Cardiac muscle cell (in vitro differentiated cells and primary cell): ENCODE measurements at places on chromosomes 16 and 17. TPM values are rescaled to one million over a fixed set of nuclear protein-coding genes. Genes with fewer than 3 reads are reported as not detected.

DNA sequence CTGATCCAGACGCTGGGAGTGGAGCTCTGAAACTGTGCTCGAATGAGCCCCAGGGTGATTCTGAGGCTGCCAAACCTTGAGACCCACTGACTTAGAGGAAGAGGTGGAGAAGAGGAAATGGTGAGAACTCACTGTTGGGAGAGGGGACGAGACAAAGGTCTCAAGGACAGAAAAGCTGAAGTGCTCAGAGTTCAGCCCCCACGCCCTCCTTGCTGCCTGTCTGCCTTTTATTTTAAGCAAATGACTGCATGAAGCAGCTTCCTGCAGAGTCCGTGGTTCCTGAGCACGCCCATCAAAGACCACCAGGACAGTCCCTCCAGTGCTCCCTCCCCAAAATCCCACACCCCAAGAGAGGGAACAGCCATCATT is 20.4 kb downstream of the COTL1 start:
- no peak for DNase-seq

The KRTAP1-1 gene
- not detected in 2 replicates for total RNA-seq

The TBC1D3C gene
- total RNA-seq, result 4.0 TPM in 1 of 2 replicates, not detected in the other

DNA sequence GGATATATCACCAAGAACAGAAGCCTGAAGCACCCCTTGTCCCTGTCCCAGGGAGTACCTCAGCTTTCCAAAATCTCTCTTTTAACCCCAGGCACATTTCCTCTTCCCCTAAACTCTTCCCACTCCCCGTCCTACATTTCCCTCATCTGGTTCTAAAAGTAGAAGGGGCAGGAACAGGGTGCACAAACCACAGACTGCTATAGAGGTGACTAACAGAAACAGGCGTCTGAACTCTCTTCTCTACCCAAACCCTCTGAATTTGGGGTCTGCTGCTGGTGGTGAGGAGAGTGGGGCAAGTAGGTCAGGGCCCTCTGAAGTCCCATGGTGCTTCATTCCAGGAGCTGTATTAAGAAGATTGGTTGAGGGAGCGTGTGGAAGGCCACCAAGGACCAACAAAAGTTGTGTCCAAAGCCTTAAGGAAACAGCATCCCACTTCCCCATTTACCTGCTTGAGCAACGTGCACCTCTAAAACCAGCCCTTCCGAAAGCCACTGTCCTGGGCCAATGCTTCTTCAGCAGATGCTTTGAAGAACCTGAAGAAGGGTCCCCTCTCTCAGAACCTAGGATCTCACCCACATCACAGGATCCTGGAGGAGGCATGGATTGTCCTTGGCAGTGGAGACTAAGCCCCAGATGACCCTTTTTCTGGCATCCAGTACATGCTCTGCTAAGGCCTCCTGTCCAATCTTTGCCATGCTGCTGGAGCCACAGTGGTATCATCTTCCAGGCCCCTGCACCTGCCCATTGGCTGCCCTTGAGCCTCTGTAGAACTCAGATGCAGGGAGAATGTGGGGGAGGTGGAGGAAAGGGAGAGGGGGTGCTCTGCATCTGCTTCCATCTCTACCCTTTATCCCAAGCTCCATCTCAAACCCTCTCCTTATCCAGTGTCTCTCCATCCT is 5.7 kb upstream of the NR1D1 start:
- no peak for DNase-seq

DNA sequence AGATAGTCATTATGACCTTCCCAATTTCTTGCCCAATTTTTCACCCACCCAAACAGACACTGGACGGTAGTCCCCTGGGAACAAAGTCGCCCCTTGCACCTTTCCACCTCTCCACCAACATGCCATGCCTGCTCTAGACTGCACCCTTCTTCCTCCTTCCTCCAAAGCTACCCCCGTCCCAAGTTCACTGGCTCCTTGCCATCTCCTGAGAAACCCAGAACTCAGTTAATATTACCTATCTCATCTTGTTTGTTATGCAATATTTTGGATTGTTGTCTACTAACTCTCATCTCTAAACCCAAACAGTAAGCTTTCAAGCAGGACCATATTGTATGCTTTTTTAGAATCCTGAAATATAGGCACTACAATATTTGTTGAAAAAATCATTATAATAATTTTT is 63.3 kb downstream of the USP31 start:
- no peak for DNase-seq

The KIAA0753 gene
- total RNA-seq, result 11.3 and 13.5 TPM in 2 replicates

DNA sequence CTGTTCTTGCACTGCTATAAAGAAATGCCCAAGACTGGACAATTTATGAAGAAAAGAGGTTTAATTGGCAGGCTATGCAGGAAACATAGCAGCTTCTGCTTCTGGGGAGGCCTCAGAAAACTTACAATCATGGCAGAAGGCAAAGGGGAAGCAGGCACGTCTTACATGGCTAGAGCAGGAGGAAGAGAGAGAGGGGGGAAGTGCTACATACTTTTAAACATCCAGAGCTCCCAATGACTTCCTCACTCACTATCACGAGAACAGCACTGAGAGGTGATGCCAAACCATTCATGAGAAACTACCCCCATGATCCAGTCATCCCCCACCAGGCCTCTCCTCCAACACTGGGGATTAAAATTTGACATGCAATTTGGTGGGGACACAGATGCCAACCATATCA is 13.3 kb downstream of the WFIKKN2 start:
- DNase-seq, result no peak

DNA sequence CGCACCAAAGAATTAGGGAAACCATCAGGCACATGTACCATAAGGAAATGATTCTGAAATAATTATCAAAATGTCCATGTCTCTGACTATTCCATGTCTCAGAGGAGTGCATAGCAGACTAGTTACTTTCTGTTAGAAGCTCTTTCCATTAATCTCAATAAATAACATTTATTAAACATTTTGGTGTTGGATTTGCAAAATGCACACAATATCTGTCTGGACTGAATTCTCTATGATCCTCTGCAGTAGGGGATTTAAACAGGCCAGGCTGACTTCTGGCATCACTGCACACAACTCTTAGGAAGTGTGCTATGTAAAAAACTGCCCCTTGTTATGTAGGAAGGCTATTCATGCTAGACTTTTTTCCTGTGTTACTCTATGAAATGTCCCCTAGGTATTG is 283.3 kb upstream of the CDH5 start:
- DNase-seq, result no peak

GRCh38 chr17:80652756-80653330 is 108.2 kb downstream of the RPTOR start:
- DNase-seq, result no peak

GRCh38 chr17:55743103-55743679 is 7.7 kb upstream of the PCTP start:
- no peak for DNase-seq

DNA sequence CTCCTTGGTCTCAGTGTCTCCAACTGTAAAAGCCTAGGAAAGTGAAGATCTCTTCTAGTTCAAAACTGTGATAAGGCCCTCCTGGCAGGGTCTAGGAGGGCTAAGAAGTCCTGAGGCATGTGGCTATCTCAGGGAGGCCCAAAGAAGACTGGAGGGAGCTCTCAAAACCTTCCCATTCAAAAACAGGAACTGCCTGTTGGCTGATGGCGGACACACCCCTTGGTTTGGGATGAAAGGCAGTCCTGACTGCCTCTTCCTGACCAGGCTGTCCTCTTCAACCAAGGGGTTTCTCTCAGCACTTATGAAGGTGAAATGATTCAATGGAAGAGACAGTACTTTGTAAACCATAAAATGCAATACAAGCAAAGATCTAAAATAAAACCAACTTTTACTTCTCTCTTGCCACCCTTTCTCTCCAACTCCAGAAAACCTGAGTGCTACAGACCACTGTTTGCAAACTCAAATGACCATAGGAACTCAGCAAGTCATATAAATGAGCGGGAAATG is 4.7 kb downstream of the ZNF764 start:
- DNase-seq, result no peak

The MT1G gene
- 3.7 TPM in 1 of 2 replicates, not detected in the other for total RNA-seq

GRCh38 chr17:50059759-50060273 is 3.9 kb downstream of the ITGA3 start:
- DNase-seq, result no peak

The SLC47A2 gene
- total RNA-seq, result 0.14 and 0.27 TPM in 2 replicates

The CHST5 gene
- total RNA-seq, result 0.35 and 0.66 TPM in 2 replicates

GRCh38 chr17:49521471-49522356 is 26.6 kb downstream of the NGFR start:
- DNase-seq, result no peak

DNA sequence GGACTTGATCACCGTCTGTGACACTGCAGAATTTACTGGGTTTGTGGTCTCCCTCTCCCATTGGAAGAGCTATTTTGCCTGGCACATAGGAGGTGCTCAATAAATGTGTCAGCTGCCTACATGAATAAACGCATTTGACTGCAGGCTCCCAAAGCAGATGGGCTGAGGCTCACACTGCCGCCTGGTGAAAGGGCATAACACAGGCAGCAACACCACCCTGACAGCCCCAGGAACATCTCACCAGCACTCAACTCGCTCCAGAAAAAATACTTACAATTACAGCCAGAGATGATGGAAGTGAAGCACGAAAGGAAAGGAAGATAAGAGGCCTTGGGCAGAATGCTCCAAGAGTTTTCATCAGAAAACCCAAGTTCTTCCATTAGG is 73.9 kb downstream of the RPH3AL start:
- DNase-seq, result no peak

- no peak for DNase-seq
Observed at GRCh38 chr16:21208446-21209230, 2.7 kb downstream of the ZP2 start.

DNA sequence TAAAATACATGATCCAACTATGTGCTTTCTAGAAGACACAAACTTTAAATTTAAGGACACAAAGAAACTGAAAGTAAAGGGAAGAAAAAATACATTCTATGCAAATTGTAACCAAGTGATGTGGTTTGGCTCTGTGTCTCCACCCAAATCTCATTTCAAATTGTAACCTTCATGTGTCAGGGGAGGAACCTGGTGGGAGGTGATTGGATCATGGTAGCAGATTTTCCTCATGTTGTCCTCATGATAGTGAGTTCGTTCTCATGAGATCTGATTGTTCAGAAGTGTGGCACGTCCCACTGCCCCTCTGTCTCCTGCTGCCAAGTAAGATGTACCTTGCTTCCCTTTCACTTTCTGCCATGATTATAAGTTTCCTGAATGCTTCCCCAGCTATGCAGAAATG is 15.0 kb downstream of the OR1A1 start:
- DNase-seq, result no peak

GRCh38 chr16:2855536-2855935 is 2.4 kb downstream of the PRSS22 start:
- no peak for DNase-seq

- DNase-seq, result no peak
Observed at GRCh38 chr17:14038206-14038605, 31.1 kb upstream of the COX10 start.

DNA sequence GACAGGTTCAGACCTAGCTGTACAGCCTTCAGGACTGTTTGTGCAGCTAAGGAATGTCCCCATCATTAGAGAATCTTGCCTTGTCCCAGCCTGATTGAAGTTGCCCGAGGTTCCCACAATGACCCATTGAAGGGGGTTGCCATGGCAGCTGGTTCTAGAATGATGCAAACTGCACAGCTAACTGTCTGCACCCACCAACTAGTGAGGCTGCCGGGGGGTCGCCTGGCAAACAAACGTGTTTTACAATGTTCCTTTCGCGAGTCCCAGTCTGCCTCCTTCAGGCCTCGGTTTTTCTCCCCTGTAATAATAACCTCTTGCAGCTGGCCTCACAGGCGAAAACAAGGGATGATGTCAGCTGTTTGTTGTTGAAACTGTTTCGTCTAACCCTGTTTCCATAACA is 5.5 kb downstream of the C16orf96 start:
- no peak for DNase-seq

GRCh38 chr16:30478766-30479478 is 6.4 kb downstream of the ITGAL start:
- no peak for DNase-seq

The SLC16A6 gene
- total RNA-seq, result 0.15 and 0.35 TPM in 2 replicates

GRCh38 chr16:12262454-12263180 is 286.1 kb downstream of the SNX29 start:
- DNase-seq, result no peak

DNA sequence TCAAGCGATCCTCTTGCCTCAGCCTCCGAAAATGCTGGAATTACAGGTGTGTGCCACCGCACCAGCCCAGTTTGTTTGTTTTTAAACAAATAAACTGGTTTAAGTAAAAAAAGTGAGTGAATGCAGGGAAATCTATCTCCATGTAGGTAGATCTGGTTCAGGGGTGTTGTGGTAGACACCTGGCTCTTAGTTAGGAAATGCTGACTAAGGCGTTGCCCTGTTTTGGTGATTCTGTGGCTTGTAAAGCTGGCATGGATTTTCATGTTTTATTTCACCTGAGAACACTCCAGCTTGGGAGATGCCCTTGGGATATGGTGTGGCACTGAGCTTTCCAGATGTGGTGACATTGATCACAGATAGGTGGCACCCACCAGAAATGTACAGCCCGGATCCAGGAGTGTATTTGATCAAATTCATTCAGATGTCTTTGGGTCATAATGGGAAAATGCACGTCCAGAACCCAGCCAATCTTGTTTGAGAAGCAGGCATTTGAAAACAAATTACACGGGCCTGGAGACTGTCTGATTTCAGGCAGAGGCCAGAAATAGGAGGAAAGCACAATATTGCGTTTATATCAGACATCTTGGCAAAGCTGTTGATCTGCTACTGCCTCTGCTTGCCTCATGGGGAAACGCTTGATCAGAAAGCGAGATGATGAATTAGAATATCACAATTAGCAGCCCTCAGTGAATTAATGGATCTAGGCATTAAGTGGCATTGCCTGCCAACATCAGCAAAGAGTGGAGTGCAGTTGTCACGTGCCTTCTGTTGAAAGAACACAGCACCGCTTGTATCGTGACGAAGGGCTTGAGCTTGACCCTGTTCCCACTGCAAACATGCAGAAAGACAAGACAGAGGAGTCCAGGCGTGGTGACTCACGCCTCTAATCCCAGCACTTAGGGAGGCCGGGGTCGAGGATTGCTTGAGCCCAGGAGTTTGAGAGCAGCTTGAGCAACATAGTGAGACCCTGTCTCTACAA is 7.3 kb upstream of the IL34 start:
- peak; percentile 85 for DNase-seq

The QPRT gene
- total RNA-seq, result 223 and 268 TPM in 2 replicates

- DNase-seq, result no peak
Observed at GRCh38 chr17:46167826-46168569, 25.2 kb downstream of the KANSL1 start.

DNA sequence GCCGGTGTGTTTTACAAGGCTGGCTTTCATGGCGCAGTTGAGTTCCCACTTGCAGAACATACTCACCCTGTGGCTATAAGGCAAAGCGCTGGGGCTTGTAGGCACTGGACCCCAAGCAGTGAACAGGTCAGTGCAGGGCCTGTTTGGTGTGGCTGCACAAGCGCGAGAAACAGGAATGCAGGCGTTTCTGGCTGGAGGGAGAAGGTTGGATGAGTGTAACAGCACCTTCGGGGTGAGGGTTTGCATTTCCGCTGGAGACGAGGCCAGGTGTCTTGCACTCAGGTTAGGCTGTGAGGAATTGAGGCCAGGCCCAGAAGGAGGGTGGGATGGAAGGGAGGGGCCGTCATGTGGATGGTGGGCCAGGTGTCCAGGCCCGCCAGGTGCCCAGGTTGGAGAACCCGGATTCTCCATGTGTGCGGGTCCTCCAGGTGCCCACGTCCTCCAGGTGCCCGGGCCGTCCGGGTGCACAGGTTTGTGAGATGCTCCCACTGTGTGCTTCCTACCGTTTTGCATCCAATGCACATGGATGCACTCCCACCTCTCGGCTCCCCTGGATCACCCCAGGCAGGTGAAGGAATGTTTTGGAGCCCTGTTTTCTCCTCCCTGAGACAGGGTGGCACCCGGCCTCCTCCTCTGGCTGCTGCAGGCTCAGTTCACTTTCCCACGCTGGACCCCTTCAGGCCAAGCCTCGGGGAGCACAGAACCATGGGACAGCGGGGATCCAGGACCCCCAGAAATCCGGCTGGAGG is 46.0 kb downstream of the SLC7A5 start:
- no peak for DNase-seq
